NCI-H187 (cell line): ENCODE measurements at places on chromosomes 6 and 20.

DNA sequence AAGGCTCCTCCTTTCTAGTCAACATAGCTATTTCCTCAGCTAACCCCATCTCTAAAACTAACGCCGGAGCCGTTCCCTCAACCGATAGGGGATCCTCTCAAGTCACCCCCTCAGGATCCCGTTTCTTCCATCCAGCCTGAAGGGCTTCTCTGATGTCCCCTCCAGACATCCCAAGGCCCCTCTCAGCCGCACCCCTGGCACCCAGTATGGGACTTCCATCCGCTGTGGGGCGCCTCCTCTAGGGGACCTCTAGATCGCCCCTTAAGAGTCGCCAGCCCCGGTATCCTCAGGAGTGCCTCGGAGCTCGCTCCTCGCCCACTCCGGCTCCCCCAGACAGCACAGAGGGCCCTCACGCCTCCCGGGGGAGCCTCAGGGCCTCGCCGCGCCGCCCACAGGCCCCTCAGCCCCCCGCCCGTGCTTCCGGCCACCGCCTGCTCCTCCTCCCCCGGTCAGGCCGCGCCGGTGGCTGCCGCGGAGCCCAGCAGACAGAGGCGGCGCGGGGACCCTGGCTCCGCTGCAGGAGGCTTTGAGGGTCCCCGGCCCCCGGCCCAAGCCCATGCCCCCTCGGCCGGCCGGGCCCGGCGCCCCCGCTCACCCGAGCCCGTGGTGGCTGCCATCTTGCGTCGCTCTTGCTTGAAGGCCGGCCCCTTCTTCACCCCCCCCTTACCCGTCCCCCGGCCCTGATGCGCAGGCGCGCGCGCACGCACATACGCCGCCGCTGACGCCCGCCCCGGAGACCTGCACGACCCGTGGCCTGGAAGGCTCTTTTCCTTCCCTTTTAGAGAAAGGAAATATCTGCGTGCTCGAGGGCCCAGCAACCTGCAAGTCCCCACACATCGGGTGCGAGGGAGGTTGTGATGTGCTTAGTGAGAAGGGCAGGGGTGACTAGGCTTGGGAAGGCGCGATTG, at the start of gene UBE2V1:
Gene UBE2V1, minus strand, starts transcription at position 639 of the 908 bp plus-strand sequence. Its CDS starts 22 bp downstream, at position 617.
- peak; percentile 50 for DNase-seq

GRCh38 chr6:88908598-88909548, 54.5 kb downstream of the RNGTT start:
- DNase-seq = no peak

DNA sequence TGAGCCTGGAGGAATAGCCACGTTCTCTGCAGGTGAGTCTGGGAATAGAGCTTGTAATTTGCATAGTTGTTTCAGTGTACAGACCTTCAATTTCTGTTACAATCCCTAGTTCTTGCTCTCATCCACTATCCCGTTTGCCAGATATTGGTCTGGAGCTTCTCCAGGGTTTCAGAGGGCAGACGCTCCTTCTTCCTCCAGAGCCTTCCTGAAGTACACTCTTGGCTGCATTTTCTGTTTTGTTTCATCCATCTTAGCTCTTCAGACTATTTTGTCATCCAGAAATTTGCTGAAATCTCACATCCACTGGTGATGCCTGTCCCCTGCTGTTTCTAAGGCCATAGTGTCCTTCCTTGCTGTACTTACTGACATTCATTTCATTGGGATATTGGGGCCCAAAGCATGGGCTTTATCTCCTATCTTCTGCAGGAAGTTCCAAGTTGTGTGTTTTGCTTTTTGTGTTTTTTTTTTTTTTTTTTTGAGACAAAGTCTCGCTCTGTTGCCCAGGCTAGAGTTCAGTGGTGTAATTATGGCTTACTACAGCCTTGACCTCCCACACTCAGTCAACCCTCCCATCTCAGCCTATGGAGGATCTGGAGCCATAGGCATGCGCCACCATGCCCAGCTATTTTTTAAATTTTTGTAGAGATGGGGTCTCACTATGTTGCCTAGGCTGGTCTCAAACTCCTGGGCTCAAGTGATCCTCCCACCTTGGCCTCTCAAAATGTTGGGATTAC, 18.7 kb downstream of the CDS2 start:
- no peak for DNase-seq

DNA sequence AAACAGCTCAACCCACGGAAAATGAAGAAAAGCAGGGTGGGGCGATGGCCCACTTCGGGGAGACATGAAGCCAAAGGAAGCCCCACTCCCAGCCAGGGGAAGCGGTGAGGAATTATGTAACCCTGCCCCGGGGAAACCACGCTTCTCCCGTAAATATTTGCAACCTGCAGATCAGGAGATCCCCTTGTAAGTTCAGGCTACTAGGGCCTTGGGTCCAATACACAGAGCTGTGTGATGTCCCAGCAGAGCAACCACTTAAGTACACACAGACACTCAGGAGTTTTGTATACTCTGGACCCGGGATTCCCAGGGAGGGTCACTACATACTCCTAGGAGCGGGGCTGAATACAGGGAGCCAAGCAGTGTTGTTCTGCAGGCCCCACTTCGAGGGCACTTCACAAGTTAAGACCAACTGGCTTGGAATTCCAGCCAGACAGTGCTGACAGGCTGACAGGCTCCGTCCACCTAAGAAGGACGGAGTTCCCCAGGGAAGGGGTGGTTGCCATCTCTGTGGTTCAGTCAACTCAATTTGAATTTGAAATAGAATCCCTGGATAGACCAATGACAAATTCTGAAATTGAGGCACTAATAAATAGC, 301.4 kb upstream of the THEMIS start:
- DNase-seq = no peak

DNA sequence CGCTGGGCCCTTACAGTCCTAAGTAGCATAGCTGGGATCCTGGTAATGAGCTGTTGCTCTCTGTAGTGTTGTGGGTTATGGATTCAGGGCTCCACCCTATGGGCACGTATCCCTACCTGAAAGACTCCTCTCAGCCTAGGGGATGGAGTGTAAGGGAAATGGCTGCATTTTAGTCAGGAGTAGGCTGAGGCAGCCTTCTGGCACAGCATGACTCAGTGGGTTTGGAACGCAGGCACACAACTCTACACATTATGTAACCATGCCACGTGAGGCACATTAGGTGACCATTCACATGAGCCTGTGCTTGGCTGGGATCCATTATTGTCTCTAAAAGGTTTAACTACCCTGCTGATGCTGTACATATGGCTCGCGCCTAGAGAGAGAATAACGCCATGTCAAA, 27.8 kb downstream of the HDDC2 start:
- no peak for DNase-seq

DNA sequence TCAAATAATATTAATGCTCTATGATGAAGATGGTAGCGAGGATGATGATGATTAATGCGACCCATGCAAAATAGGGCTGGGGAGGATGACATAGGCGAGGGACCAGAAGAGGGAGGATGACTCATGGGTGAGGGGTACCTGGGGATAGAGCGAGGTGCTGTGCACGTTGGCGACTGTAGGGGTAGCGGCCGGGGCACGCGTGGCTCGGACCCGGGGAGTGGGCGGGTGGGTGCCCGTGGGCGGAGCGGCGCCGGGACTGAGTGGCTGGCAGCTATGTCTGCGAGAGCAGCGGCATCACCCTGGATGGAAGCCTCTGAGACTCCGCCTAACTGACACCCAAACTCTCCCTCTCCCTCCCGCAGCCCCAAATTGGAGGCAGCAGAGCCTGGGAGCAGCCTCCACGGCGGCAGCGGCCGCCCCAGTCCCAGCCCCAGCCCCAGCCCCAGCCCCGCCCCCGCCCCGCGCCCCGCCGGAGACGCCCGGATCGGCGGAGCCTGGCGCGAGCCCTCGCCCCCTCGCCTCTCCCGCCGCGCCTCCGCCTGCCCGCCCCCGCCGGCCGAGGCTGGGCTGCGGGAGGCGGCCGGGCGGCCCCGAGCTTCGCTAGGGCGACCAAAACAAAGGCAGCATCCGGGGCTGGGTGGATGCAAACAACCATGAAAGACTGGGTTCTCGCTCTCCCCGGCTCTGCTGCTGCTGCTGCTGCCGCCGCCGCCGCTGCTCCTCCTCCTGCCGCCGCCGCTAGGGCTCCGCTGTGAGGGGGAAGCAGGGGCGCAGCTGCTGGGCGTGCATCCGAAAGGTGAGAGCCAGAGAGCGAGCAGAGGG, at the start of gene RIMS1:
Gene RIMS1, plus strand, starts transcription at position 367 of the 822 bp plus-strand sequence. CDS start 474 bp downstream, outside the sequence.
- no peak for DNase-seq

- no peak for DNase-seq
Observed at GRCh38 chr20:53163486-53163885, 191.3 kb downstream of the TSHZ2 start.

- DNase-seq = no peak
Observed at GRCh38 chr20:25254986-25255680, 7.2 kb downstream of the PYGB start.

DNA sequence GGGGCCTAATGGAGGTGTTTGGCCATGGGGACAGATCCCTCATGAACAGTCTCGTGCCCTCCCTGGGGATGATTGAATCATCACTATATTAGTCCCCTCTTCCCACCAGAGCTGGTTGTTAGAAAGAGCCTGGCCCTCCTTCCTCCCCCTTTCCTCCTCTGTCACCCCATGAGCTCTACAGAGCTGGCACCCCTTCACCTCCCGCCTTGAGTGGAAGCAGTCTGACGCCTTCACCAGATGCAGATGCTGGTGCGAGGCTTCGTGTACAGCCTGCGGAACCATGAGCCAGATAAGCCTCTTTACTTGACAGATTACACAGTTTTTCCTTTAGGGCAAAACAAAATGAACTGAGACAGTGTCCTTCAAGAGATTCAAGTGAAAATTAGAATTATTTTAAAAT, 74.4 kb upstream of the RIPOR2 start:
- no peak for DNase-seq
